Cardiac septum (tissue), 1 donor: ENCODE measurements at places on chromosomes 3 and 15. TPM values are rescaled to one million over a fixed set of nuclear protein-coding genes. Genes with fewer than 3 reads are reported as not detected.

DNA sequence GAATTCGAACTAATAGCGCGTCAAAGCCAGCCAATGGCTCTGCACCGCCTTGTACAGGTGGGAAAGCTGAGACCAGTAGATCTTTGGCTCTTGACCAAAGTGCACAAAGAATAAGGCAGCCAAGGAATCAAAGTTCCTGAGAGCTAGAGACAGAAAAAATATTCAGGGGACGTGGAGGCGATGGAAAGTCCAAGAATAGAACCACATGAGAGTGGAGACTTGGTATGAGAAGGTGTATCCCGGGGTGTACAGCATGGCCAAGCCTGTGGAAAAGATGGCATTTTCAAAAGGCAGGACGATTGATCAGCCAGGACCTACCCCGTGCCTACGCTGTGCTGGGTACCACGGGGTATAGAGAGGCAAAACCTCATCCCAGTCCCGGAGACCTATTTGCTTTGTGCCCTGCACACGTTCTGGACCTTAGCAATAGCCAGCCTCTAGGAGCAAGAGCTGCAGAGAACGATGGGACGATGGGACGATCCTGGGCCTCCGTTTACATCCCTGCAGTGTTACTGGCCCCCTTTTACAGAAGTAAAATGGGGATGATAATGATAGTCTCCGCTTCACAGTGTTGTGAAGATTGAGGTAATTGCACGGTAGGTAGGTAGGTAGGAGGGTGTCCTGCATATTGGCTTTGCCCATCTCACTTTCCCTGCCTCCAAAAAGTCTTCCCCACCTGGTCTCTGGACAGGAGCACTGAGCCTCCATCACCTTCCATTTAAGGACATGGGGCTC, 583 bp upstream of the RBSN start:
- DNase-seq = no peak

DNA sequence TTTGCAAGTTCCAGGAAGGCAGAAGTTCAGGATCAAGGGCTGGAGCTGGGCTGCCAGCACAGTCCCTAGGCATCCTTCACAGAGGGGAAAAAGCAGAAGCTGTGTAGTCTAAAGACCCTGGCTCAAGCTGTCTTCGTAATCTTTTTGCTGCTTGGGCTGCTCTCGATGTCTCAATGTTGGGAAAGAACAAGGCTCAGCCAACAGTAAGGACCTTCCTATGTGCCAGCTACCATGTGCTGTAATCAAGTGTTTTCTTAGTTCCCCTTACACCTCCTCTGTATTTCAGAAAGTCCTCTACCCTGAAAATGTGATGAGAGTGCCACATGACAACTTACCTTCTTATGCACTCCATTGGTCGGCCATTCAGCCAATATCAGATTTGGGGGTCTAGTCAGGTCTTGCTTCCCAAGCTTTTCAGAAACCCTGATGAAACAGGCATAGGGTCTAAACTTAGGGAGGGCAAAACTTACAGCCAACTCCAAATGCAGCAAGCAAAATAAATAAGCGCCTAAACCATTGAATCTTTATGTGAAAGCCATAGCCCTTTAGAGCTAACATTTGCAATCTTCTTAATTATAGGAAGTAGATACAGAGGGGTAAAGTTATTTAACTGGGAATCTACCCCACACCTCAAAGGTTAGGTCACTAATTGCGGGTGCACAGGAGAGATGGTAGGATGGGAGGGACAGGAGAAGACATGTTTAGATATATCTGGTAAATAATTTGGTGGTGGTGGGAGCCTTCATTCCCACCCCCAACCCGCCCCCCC, 1.2 kb upstream of the EDEM1 start:
- no peak for DNase-seq

- no peak for DNase-seq
Measured at GRCh38 chr15:70120958-70121623, 23.4 kb upstream of the TLE3 start.

GRCh38 chr3:31668242-31668641, 135.5 kb downstream of the STT3B start:
- no peak for DNase-seq

DNA sequence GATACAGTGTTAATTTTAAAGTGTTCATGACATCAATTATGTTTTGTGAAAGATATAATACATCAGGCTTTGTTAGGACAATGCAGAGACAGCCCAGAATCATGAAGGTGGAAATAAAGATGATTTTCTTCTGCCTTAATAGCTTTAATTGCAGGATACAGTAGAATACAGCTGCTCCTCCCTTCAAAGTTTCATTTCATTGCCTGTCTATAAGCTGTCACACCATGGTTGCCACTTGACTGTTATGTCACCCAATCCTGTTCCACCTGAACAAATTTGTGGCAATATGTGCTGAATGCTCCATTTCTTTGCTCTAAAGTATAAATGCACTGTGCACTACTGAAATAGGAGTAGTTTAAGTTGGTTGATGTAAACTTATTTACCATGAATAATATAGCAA, 537.8 kb upstream of the ROBO2 start:
- DNase-seq = no peak

GRCh38 chr3:116734243-116734642, 24.7 kb downstream of the TUSC7 start:
- no peak for DNase-seq

DNA sequence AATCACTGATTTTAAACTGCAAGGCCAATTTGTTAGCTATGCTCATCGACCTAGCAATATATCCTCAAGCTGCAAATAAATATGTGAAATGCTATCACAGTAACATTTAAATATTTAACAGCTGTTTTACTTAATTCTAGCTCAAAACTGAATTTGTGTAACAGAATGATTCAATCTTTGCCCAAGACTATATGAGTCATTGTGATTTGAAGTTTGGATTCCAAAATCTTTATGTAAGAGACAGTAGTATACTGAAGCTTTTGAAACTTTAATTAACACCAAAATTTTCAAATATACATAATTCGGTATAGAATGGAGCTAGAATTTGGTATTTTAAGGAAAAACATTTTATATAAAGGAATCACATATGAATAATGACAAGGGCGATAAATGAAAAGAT, 603.0 kb upstream of the ROBO2 start:
- DNase-seq = no peak

- DNase-seq = no peak
Measured at GRCh38 chr3:180430896-180431295, 171.1 kb upstream of the TTC14 start.

The CPEB1 gene
- total RNA-seq = 3.1 TPM

The CCR3 gene
- total RNA-seq = not detected

The GREM1 gene
- 0.59 TPM for total RNA-seq
